ENCODE measurements at places on chromosomes 1 and 21.

DNA sequence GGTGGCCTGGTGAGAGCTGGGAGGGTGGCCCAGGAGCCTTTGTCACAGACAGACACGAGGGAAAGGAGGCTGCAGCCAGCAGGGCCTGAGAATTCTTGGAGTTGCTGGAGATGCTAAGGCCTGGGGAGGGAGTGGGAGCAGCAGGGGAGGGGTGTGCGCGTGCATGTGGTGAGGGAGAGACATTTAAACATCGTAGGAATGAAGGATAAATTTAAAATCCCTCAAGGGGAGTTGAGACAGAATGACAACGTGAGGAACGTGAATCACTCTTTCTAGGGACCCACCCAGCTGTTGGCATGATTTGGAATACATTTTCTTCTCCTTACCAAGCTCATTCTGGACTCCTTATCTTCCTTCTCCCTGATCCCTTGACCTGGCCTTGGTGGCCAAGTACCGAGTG, 73.3 kb upstream of the CACNA1E start:
- DNase-seq = no peak

GRCh38 chr1:229905031-229905545, 161.9 kb upstream of the GALNT2 start:
- DNase-seq = no peak

- DNase-seq = no peak
Measured at GRCh38 chr21:38691631-38692030, 114.1 kb upstream of the ETS2 start.

DNA sequence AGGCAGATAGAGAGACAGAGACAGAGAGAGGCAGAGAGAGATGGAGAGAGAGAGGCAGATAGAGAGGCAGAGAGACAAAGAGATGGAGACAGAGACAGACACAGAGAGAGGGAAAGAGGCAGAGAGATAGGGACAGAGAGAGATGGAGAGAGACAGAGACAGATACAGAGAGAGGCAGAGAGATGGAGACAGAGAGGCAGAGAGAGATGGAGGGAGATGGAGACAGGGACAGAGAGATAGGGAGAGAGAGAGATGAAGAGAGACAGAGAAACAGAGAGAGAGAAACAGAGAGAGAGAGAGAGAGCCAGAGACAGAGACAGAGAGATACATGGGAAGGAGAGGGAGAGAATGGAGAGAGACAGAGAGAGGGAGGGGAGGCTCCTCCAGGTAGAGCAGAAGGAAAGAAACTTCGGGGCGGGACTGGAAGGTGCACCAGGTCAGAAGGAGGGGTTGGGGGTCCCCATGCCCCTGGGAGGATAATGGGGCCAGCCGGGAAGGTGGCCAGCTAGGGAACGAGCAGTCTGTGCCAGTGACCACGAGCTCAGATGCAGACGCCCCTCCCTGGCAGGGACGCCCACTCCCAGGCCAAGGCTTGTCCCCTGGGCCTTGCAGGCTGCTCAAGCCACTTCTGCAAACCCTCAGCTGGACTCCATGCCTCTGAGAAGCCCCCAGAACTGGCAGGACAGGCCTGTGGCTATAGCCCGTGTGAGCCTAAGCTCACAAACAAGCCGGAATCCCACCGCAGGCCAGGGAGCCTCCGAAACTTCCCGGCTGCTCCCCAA, 3.3 kb downstream of the FNDC10 start:
- no peak for DNase-seq

DNA sequence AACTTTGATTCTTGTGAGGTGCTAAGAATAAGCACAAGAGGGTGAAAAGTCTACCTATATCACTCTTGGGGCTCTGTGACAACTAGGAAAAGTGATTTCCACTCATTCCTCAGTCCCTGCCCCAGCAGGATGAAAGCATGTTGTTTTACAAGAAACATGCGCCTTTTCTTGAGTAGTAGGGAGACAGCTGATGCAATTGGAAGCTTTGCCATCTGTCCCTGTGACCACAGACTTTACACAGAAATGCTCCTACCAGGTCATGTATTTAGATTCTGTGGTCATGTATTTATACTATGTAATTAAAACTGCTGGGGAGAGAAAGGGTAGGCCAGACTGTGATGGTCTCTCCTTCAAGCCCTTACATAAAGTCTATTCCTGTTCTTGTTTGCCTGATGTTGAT, 445.5 kb downstream of the PTPRC start:
- DNase-seq = no peak

DNA sequence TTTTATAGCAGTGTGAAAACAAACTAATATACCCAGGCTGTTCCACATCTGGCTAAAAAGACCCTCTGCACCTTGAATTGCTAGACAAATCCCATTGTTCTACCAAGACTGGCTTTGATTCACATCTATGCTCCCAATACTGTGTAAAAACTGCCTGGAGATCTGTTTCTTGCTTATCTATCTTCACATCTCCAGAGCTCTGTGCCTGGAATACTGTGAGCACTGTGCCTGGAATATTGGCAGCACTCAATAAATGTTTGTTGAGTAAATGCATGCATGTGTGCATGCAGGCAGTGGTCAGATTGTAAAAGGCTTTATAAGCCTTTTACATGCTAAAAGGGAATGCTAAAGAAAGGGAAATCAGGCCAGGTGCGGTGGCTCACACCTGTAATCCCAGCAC, 75.5 kb upstream of the APP start:
- DNase-seq = no peak

GRCh38 chr1:234979296-234980279, 149.0 kb downstream of the TOMM20 start:
- DNase-seq = no peak

DNA sequence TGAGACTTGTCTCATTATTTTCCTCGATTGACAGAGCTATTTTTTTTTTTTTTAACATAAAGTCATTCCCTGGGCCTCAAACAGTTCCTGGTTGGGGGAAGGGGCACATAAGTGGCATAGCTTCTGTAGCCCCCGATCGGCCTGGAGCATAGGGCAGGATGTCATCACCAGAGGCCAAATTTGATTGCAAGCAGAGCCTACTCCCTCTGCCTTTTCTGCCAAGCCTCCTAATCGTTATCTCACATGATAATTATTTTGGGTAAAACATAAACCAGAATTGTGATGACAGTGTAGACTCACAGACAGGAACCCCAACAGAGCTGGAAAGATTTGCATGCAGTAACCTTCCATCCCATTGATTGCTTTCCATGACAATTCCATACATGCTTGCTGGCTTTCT, 404.8 kb downstream of the PCP4 start:
- no peak for DNase-seq

GRCh38 chr1:225940385-225941151, 452 bp downstream of the LEFTY2 start:
- DNase-seq = no peak

DNA sequence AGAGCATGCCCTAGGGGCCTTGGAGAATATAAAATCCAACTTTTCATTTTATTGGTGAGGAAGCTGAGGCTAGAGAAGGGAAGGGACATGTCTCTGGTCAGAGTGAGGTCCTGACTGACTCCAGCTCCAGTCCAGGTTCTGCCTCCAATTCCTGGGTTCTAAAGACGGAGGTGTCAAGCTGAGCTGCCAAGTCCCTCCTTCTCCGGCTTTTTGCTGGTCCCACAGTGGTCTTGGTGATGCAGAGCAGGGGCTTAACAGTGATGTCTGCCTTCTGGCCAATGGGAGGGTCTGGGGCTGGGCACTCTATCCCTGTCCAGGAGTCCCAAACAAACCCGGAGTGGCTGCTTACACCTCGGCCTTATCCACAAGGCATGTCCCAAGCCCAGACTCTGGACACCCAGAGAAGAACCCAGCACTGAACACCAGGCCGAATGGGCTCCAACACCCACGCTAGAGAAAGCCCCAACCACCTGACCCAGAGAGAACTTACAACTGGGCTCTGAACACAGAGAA, 104.8 kb downstream of the EBNA1BP2 start:
- no peak for DNase-seq

GRCh38 chr1:40076895-40077312, 20.1 kb downstream of the PPT1 start:
- no peak for DNase-seq

DNA sequence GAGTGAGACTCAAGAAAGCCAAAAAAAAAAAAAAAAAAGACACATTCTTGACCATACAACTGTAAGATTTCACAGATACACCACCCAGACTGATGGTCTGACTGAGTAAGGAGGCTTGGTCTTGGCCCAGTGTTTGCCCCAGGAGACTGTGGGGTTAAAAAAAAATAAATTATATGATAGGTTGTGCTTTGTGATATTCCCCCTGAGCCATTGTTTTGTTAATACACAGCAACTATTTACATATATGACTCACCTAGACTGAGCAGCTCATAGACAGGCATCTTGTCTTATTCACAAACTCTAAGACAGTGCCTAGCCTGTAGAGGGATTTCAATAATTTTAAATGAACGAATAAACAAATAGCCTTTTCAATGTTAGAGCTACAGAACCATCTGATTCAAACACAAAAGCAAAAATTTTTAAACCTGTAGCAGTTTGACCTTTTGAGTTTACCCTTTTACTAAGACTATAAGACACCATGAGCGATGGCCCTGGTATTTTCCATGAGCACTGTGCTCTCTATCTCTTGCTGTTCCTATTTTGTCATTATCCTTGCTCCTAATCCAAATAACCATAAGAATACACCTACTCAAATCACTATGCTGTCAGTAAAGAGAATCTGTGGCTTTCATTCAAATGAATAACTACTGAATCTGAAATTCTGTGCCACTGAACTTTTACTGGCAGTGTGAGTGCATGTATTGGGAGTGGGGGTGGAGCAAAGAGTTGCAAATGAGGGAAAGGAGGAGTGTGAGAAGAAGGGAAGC, 199.4 kb upstream of the PTBP2 start:
- DNase-seq = no peak

DNA sequence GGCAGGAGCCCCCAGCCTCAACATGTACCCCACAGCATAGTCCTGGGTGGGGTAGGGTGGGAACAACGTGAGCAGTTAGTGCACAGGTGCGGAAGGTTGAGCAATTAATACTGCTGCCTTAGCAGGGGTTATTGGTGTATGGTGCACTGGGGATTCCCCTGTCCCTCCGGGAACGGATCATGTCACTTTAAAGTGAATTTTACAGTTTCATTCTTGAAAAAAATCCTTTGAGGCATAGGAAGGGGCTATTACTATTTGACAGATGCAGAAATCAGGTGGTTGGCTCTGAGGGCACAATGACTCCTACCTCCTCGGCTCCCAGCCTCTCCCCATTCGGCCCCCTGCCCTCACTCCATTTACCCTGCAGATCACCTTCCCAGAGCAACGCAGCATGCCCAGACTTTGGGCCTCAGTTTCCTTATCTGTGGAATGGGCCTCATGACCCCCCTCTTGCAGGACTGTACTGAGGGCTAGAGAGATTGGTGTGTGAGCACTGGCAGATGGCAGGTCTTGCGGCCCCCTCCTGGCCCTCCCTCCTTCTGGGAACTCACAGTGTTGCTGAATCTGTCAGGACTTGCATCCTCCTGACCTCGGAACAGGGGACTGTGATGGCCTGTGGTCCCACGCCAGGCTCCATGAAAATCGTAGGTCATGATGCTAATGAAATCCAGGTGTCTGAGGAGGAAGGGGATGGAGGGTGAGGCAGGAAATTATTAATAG, 5.1 kb upstream of the MYBPH start:
- no peak for DNase-seq

GRCh38 chr1:94056996-94057395, 64.0 kb downstream of the ABCA4 start:
- DNase-seq = no peak

- no peak for DNase-seq
Measured at GRCh38 chr1:192726820-192727504, 81.9 kb upstream of the RGS2 start.

- DNase-seq = no peak
Measured at GRCh38 chr21:39869141-39869818, 2.0 kb downstream of the PCP4 start.

- no peak for DNase-seq
Measured at GRCh38 chr1:234578735-234579134, 31.2 kb downstream of the IRF2BP2 start.

DNA sequence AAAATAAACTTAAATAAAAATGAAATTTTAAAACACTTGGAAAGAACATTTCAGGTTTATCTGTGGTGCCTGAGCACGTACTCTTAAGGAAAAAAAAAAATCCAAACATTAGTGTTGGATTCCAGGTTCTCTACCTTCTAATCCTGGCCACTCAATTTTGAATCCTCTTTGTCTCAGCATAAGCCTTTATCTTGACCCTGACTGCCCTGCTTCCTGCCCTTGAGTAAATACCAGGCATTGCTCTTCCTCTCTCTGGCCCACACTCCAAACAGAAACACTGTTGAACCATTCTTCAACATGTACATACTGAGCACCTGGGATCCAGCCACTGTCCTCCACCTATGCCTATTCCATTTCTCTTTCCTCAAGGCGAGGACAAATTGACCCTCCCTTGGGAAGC, 11.4 kb upstream of the VANGL1 start:
- DNase-seq = no peak

GRCh38 chr1:20555025-20555757, 2.8 kb downstream of the FAM43B start:
- DNase-seq = peak; percentile 26

DNA sequence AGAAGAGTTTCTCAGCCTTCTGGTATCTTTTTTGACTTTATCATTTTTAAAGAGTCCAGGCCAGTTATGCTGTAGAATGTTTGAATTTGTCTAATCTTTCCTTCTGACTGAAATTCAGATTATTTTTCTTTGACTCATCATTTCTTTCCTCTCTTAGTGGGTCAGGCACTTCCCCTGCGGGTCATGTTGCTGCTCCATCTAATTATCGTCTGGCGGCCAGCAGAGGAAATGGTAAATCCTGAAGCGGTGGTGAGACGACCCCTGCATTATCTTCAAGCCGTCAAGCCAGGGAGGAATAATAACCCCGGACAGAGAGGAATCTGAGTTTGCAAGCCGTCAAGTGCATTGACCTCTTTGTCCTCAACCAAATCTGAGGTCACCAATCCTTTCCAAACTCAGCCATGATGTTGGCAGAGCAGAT, 102.1 kb downstream of the ADSS2 start:
- no peak for DNase-seq

- DNase-seq = no peak
Measured at GRCh38 chr21:29193072-29193471, 62.6 kb downstream of the MAP3K7CL start.

DNA sequence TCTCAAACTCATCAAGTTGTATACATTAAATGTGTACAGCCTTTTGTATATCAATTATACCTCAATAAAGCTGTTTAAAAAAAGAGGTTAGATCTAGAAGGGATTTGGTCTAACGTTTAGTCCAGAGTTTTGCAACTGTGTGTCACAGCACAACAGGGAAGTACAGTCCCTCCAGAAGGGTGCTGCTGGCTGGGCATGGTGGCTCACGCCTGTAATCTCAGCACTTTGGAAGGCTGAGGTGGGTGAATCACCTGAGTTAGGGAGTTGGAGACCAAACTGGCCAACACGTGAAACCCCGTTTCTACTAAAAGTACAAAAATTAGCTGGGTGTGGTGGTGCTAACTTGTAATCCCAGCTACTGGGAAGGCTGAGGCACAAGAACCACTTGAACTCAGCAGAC, 78.3 kb upstream of the HAO2 start:
- DNase-seq = no peak

GRCh38 chr1:206768472-206769303, 1.9 kb upstream of the IL19 start:
- DNase-seq = no peak

All from nucleus accumbens (tissue), 56 donors.